ENCODE measurements at places on chromosomes 6 and 20.

GRCh38 chr20:50366270-50367103 is 143.7 kb upstream of the PTPN1 start:
- DNase-seq = no peak

DNA sequence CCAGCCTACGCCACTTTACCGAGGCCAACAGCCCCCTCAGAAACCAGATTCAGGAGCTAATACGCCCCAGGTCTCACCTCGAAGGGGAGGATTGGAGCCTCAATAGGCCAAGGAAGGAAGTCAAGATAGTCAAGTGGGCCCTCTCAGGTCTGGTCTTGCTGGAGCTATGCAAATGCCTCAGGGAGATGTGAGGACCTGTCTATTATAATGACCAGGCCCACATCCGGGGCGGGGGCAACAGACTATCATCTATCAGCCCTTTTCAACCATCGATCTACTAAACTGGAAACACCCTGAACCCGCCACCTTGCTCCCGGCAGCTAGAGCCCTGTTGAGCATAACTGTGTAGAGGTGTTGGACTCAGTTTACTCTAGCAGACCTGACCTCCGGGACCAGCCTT is 12.7 kb upstream of the GSTA3 start:
- no peak for DNase-seq

GRCh38 chr20:58084966-58085365 is 143.5 kb downstream of the ANKRD60 start:
- DNase-seq = no peak

DNA sequence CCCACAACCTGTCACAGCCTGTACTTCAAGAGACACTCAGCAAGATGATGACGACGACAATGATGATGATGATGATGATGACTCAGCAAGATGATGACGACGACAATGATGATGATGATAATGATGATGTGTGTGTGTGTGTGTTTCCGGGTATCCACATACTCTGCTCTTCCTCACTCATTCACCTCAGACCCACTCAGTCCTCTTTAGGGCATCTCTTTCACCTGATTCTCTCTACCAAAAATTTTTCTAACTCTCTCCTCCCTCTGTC is 1.2 kb upstream of the EIF6 start:
- no peak for DNase-seq

- no peak for DNase-seq
Observed at GRCh38 chr6:1144842-1145767, 166.8 kb upstream of the FOXQ1 start.

- DNase-seq = no peak
Observed at GRCh38 chr6:5566718-5567117, 305.4 kb downstream of the FARS2 start.

- no peak for DNase-seq
Observed at GRCh38 chr20:57712341-57712740, 2.5 kb upstream of the PMEPA1 start.

- DNase-seq = no peak
Observed at GRCh38 chr6:119838043-119838442, 488.5 kb upstream of the MAN1A1 start.

DNA sequence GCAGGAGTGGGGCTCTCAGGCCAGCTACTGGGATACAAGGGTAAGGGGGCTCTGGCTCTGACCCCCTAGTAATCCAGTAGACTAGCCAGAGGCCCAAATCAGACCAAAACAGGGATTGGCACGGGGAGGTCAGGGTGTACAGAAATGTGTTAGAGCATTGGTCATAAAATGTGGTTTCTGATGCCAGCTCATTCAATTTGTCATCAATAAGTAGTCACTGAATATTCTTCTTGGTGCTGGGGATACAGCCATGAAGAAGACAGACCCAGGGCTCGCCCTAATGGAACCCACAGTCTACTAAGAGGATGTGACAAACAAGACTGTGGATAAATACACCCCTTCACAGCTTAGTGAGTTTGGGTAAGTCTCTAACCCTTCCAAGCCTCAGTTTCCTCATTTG is 11.1 kb downstream of the MAP1LC3A start:
- no peak for DNase-seq

- DNase-seq = no peak
Observed at GRCh38 chr6:57193177-57193576, 21.1 kb downstream of the BAG2 start.

- DNase-seq = no peak
Observed at GRCh38 chr6:40417031-40417430, 170.1 kb downstream of the LRFN2 start.

GRCh38 chr6:111871725-111872400 is 1.4 kb downstream of the FYN start:
- peak; percentile 37 for DNase-seq

- no peak for DNase-seq
Observed at GRCh38 chr6:140542863-140543262, 1168.4 kb upstream of the CITED2 start.

GRCh38 chr20:58498470-58499068 is 16.6 kb downstream of the APCDD1L start:
- DNase-seq = no peak

- DNase-seq = no peak
Observed at GRCh38 chr20:52918311-52918710, 53.8 kb upstream of the TSHZ2 start.

DNA sequence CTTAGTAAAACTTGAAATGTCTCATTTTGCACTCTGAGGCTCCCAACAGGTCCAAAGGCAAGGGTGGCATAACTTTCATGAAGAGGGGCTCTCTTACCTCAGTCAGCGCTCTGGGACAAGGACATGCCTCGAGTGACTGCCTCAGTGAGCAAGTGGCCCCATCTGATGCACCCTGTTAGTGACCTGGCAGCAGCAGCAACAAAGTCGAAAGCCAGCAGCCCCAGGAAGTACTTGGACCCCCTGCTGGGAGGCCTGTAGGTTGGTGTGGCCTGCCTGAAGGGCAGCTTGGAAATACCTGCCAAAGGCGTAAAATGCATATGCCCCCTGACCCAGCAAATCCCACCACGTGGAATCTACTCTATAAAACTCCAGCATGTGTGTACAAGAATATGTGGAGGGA is 13.2 kb downstream of the MAP1LC3A start:
- no peak for DNase-seq

- peak; percentile 56 for DNase-seq
Observed at GRCh38 chr20:38167851-38168760, 3.0 kb upstream of the TGM2 start.

DNA sequence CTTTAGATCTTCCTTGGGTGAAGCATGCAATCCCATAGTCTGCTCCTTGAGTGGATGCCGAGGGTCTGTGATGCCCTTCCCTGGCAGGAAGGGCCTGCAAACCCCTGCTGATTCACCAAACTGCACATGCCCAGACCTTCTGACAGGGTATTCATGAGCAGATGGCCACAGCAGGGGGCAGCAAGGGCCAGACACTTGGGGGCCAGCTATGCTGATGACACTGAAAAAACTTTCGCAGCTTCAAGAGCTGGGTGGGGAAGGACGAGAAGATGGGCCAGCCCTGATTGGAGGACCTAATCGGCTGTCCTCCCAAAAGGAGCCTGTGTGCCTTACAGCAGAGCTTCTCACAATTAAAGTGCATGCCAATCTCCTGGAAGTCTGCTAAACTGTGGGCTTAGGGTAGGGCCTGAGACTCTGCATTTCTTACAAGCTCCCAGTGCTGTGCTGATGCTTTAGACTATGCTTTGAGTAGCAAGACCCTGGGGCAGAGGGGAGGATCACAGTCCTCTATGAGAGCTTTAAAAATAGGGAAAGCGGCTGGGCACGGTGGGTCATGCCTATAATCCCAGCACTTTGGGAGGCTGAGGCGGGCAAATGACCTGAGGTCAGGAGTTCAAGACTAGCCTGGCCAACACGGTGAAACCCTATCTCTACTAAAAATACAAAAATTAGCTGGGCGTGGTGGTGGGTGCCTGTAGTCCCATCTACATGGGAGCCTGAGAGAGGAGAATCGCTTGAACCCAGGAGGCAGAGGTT is 15.2 kb upstream of the GDAP1L1 start:
- no peak for DNase-seq

GRCh38 chr6:113903666-113904330 is 46.7 kb downstream of the MARCKS start:
- no peak for DNase-seq

DNA sequence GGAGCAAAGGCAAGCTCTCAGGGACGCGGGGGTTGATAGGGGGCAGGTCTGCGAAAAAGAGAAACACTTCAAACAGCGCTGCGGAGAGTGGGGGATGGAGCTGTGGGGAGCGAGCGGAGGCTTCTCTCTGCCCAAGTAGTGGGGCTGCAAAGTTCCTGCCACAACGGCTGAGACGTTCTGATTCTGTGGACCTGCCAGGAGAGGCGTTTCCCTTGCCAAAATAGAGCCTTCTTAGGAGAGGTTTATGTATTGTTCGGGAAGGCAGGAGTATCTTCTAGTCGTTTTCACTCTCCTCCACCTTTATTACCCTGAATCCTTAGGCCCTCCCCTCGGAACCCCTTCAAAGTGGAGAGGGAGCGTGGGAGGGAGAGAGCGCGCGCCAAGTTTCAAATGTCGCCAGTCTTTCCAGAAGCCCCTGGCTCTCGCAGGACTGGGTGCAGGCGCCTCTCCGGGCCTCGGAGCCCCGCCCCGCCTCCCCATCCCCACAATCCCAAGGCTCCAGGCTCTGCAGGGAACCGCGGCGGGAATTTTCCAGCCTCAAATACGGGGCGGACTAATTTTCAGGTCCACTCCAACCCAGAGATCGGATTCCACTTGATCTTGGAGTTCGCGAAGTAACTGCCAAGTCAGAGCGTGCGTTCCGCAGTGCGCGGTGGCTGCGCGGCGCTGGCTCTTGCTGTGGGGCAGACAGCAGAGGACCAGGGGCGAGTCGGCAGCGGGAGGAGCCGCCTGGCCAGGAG is 10.0 kb upstream of the POU3F2 start:
- no peak for DNase-seq

DNA sequence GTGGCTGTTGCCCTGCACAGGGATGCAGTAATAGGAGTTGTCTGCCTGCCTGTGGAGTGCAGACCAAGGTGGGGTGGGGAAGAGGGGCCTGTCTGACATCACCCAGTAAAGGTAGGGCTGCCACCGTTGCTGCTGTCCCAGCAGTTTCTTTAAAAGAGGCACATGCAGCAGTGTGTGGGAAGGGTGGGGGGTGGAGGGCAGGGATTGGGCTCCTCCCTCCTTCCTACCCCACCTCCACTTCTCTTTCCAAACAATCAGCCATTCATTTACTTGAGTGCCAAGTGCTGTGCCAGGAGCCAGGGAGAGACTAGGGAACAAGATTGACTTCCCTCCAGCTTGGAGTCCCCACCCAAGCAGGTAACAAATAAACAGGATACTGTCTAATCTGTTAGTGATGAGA is 66.8 kb upstream of the MYL9 start:
- no peak for DNase-seq

- DNase-seq = no peak
Observed at GRCh38 chr6:143793280-143793619, 49.9 kb upstream of the LTV1 start.

DNA sequence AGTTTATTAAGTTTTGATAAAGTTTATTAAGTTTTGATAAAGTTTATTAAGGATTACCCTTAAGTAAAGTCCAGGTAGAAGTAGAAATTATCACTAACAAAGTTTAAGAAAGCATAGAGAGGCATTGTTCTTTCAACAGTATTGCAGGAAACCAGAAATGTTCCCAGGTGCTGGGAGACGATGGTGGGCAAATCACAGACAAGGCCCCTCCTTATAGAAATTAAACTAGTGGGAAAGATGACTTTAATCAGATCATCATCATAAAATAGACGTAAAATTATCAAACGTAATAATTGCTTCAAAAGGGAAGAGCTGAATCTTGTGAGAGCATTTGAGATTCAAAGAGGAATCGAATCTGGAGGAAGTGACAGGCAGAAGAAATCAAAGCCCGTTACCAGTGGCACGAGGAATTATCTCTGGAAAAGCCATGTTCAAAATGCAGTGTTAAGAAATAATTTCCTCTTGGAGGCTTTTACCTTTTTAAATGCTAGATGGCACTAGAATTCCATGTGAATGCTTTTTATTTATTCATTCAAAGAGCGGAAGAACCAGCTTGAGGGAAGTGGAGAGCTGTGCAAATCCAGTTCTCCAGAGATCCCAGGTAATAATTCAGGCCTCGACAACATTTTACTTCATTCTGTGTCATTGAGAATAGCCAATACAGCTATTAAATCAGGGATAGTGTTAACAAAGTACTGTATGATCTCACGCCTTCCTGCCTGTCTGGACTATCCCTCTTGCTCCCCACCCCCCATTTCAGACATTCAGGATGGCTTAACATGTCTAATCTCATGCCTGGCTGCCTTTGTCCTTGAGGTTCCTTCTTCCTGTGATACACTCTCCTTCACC is 1.0 kb upstream of the APMAP start:
- no peak for DNase-seq

DNA sequence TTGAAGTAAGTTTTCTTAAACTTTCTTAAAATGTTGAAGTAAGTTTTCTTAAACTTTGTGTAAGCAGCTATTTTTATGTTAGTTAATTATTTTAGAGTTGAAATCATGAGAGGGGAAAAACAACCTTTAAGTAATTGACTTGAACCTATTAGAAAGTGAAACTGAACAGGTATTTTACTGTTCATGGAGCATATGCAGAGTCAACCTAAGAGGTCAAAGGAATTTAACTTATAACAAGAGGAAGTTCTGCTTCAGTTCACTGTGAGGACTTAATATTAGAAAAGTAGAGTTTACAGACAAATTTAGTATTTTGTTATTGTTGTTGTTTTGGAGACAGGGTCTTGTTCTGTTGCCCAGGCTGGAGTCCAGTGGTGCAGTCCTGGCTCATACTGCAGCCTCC is 38.0 kb downstream of the CDYL start:
- DNase-seq = no peak

DNA sequence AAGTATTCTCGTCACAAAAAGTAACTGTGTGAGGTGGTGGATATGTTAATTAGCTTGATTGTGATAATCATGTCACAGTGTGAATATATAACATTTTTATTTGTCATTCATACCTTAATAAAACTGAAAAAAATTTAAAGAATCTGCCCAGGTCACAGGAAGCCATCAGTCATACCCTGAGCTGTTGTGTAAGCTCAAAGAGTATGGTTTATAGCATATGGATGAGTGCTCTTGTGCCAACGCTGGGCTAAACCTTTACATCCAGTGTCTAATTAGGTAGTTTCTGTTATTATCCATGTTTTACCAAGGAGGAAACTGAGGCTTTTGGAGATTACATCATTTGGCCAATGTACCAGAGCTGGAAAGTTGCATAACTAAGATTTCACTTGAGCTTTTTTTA is 11.4 kb downstream of the PKIG start:
- DNase-seq = no peak
